ENCODE measurements at places on chromosomes 2 and 18.

- no peak for DNase-seq
Observed at GRCh38 chr2:181408861-181409260, 48.3 kb upstream of the ITGA4 start.

- DNase-seq: no peak
Observed at GRCh38 chr2:105460048-105460732, 61.3 kb upstream of the FHL2 start.

GRCh38 chr2:121472470-121472993 is 58.1 kb upstream of the RNU4ATAC start:
- no peak for DNase-seq

GRCh38 chr2:180449171-180449915 is 442.2 kb upstream of the CWC22 start:
- DNase-seq: no peak

- no peak for DNase-seq
Observed at GRCh38 chr18:50422286-50422898, 47.5 kb downstream of the SKA1 start.

DNA sequence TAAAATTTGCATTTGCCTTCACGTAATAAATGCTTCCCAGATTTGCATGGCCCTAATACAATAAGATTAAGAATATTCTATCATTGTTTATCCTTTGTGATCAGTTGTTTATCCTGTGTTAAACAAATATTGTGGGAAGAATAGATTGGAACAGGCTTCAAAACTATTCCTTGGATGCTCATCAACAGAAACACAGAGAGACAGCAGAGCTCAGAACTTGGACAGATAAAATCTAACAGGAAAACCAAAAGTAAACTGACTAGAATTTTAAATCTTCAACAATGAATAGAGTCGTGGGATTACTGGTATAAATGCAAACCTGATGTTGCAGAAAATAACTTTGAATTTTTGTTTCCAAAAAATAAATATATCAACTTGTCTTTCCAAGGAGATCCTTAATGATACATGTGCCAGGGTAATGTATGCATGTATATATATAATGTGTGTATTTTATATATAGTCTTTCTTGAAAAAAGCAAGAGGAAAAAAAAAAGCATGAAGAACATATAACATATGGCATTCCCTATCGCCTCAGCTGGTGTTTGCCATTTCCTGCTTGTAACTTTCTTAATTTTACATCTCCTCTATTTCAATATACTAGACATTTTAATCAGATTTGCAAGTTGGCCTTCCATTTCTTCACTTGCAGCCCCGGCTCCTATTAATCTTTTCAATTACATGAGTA is 59.9 kb upstream of the TANK start:
- DNase-seq: no peak

DNA sequence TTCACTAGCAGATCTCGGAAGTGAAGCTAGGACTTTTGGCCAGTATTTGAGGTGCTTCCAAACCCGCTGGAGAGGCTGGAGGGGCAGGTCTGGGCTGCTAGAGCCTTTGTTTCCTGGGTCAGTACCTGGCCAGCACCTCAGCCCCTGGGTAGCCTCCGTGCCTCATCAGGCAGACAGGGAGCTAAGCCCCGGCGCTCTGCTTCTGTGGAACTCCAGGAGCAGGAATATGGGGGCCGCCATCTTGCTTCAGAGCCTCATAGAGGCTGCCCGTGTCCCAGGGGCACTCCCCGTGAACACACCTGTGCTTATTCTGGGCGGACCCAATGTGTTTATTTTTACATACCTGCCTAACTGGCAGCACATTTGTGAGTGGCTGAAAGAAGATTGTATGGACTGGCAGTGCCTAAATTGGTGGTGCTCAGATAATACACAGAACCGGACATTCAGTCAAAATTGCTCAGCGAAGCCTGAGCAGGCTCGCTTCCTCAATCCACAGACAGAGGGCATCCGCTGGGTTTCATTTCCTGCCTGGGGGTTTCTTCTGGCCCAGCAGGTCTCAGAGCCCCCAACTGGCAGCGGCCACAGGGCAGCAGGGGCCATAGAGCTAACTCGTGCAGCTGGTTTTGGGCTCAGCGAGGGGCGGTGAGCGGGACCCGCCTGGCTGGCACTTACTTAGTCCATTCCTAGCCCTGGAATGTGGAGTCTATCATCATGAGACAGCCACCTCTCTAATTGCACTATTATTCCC is 176.8 kb upstream of the ALKAL2 start:
- DNase-seq: no peak

- no peak for DNase-seq
Observed at GRCh38 chr2:142920571-142920970, 43.1 kb downstream of the KYNU start.

DNA sequence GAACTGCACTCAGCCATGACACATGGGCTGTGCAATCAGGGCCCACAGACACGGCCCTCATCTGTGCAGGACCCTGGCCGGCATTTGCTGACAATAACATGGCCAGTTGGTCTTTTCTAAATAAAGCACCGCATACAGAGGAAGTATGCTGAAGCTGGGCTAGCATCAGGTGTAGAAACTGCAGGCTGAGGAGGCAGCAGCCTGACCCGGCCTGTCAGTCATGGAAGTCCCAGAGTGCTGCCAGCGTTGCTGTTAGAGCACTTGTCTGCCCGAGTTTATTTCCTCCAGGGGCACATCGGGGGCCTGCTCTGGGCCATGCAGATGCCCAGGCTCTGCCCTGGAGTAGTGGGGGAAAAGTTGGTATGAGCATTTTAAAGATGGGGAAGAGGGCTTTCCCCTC is 4.1 kb upstream of the PTPN18 start:
- no peak for DNase-seq

DNA sequence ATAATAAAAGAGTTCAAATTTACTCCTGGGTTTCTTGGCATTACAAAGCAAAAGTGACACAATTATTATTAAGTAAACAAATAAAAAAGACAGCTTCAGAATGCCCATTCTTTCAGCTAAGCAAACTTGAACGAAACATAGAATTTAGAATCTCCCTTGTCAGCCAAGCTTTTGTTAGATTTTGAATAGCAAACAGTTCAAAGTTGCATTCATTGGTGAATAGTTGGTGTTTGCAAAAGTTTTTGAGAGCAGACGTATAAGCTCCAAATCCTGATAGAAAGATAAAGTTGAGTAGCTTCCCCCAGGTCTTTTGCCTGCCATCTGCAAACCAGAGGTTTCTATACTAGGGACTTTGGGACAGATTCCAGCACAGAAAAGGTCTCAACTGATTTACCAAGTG is 434.3 kb upstream of the TNP1 start:
- DNase-seq: no peak

- no peak for DNase-seq
Observed at GRCh38 chr2:67210430-67210829, 186.7 kb upstream of the ETAA1 start.

DNA sequence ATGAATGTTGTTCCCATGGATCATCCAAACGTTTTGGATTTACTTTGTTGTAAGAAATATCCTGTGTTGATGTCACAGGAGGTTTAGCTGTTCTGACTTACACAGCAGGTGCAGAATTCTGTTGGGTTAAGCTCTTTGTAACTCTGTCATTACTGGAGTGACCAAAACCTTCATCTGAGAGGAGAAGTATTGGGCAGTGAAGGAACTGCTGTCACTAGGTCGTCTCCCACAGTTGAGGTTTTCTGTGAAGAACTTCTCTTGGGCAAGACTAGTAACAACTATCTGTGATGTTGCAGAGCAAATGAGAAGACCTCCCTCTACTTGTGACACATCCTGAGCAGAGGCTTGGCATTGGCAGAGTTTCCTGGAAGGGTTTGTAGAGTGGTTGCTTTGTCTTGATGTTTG is 2.9 kb downstream of the SPTBN1 start:
- no peak for DNase-seq

DNA sequence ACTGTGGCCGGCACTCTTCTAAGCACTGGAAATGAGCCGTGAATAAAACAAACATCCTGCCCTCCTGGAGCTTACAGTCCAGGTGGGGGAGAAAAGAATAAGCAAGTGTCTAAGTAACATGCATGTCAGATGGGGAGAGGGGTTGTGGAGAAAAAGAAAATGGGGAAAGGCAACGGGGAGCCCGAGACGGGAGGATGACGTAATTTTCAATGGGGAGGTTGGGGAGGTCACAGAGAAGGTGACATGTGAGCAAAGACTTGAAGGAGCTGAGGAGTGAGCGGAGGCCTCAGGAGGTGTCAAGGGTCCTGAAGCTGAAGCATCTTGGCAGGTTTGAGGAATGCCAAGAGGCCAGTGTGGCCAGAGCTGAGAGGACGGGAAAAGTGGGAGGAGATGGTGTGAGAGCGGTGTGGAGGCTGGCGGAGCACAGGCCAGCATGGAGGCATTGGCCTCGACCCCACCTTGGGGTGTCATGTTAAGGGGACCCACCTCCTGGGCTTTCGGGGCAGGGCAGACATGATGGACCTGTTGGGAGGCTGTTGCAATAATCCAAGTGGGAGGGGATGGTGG is 15.0 kb upstream of the NTSR2 start:
- DNase-seq: no peak

DNA sequence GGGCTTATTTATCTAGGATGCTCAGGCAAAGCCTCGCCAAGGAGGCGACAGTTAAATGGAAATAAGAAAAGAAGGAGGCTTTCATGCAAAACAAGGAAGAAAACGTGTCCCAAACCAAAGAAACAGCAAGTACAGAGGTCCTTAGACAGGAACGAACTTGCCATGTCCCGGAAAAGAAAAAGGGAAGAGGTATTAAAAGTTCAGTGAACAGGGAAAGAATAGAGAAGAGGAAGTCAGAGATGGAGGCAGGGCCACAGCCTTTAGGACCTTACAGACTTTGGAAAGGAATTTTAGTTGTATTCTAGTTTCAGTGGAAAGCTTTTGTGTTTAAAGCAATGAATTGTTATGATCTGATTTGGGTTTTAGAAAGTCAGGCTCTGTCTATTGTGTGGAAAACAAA is 22.1 kb downstream of the IKZF2 start:
- DNase-seq: no peak

DNA sequence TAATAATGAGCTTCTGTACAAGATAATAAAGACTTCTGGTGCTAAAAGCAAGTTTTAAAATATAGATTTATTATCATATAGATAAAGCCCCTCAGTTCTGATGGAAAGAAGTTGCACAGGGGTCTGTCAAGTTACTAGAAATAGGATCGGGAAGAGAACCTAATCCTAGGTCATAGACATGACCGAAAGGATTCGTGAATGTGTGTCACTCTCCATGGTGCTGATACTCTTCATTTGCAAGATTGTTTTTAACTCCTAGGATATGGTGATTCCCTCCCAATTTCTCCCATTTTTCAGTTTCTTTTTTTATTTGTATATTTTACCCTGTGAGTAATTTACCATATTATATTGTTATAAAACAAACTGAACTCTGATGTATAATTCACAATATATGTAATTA is 58.9 kb upstream of the CTNNA2 start:
- DNase-seq: no peak

GRCh38 chr2:221731432-221732145 is 159.5 kb upstream of the EPHA4 start:
- DNase-seq: no peak

DNA sequence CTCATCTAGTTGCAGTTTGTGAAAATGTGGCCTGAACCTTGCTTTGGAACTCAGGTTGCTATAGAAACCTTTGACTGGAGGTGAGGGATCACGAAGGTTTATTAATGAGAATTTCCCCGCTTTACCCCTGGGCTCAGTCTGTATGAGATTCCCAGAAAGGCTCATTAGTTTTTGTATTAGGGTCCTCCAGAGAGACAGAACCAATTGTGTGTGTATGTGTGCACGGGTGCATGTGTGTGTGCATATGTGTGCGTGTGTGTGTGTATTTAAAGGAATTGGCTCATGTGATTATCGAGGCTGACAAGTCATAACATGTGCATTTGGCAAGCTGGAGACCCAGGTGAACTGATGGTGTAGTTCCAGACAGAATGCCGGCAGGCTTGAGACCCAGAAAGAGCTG is 113.8 kb upstream of the DLX2 start:
- no peak for DNase-seq

DNA sequence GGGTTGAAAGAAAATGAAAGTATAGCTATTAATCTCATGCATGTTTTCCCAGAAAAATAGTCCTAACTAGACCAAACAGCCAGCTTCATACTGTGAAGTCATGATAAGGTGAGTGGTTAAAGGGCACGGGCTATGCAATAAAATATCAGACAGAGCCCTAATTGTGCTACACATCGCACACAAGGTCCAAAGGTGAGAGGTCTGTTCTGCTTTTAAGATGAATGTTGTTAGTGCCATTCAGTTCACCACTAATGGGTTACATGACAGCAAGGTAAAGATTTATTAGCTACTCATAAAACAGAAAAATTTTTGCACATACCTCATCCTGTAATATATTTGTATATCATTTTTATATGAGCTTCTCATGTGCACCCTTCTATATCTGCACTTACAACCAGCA is 105.0 kb upstream of the STK17B start:
- DNase-seq: no peak

DNA sequence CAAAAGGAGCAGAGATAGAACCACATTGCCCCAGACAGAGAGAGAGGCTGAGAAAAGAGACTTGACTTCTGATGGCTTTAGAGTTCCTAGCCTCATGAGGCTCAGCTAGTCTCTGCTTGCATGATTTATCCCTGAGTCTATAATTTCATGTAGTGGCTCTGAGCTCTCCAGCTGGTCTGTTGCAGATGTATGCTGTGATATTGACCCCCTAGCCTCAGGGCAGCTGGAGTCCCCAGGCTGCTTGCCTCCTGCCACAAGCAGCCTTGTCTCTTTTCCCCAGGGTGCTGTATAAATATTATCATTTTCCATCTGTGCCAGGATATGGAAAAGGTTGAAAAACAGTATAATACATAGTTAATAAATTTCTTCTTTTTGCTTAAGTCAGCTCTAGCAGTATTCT is 467.6 kb upstream of the CWC22 start:
- DNase-seq: no peak
